HCT116 (cell line): ENCODE measurements at places on chromosomes 11 and 22. TPM values are rescaled to one million over a fixed set of nuclear protein-coding genes. Genes with fewer than 3 reads are reported as not detected.
A peak's percentile ranks its signal among the peaks of the same experiment; 100 is the strongest.

HOATZ gene
- total RNA-seq, result not detected

ALX4 gene
- total RNA-seq, result not detected

DNA sequence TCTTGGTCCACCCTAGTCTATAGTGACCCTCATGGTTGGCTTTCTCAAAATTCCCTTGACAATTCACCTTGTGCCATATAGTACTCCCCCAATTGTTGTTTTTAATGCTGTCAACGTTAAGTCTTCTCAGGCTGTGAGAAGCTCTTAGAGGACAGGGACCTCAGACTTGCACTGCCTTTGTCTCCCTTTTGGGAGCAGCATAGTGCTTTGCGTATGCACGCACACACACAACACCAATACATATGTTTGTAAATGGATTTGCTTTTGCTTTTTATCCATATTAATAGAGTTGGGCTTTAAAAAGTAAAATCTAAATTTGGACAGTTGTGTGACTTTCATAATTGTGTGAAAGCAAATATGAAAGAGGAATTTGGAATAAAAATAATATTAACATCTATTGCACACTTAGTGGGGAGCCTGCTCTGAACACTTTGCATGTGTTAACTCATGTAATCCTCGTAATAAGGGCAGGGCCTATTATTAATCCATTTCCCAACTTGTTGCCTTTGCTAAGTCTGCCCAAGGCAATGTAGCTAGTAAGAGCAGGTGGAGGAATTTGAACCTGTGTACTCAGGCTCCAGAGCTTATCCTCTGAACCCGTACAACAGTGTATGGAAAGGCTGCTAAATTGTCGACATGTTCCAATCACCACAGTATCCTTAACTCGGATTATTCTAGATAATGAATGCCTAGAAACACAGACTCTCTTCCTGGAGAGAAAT, 257.7 kb upstream of the NARS2 start:
- no peak for DNase-seq

DNA sequence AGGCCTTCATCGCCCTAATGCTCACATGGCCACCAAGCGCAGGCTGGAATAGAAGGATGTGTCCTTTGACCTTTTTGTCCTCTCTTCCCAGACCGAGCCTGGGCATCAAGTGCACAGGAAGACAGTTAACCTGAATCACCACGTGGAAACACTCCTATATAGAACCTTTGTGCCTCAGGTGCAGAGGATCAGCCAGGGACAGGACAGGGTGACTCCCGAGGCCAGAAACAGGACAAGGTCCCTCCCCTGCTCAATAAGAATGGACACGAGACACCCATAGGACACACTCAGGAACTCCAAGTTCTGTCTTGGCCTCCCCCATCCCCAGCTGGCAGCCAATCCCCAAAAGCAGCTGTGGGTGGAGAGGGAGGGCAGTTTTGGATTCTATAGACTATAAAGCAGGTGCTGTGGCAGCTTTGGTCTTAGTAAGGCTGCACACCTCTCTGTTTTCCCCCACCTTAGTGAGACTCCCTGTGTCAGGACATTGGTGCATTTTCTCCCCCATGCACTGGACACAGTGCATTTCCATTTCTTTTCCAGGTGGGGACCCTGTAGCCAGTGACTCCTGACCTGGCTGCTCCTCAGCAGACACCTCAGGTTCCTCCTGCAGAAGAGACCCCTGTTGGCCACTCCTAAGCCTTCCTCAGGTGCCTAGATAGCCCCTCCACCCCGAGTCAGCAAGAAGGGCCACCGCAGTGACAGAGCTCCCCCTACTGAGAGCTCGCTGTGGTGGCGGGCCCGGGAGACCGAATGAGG, 43.6 kb upstream of the POU2AF1 start:
- peak; percentile 37 for DNase-seq
